Mesothelial cell of epicardium (in vitro differentiated cells): ENCODE measurements at places on chromosomes 2 and 18. TPM values are rescaled to one million over a fixed set of nuclear protein-coding genes. Genes with fewer than 3 reads are reported as not detected.

DNA sequence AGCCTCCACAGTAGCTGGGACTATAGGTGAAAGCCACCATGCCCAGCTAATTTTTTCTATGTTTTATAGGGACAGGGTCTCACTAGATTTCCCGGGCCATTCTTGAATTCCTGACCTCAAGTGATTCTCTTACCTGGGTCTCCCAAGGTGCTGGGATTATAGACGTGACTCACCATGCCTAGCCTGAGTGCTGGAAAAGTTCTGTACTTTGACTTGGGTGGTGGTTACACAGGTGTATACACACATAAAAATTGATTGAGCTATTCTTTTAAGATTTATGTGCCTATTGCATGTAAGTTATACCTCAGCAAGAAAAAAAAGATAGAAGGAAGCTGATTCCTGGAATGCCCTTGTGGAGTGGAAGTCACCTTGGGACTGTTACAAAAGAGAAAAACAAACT is 34.8 kb upstream of the KCNF1 start:
- no peak for DNase-seq
- H3K27ac ChIP-seq, result no peak overlapping the region
- no peaks in the 10 kb centered on the region for H3K4me1 ChIP-seq
- peaks cover 10% of the 10 kb centered on the region for H3K27me3 ChIP-seq

DNA sequence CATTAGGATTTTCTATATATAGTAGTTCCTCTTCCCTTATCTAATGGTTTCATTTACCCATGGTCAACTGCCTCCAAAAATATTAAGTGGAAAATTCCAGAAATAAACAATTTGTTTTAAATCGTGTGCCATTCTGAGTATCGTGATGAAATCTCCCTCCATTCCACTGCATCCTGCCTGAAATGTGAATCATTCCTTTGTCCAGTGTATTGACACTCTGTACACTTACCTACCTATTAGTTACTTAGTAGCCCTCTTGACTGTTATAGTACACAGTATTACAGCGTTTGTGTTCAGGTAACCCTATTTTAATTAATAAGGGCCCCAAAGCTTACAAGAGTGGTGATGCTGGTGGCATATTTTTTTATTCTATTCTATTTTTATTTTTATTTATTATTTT is 26.2 kb downstream of the TAF4B start:
- H3K27me3 ChIP-seq, result no peaks in the 10 kb centered on the region
- H3K4me3 ChIP-seq, result no peak overlapping the region
- H3K27ac ChIP-seq, result no peak overlapping the region

DNA sequence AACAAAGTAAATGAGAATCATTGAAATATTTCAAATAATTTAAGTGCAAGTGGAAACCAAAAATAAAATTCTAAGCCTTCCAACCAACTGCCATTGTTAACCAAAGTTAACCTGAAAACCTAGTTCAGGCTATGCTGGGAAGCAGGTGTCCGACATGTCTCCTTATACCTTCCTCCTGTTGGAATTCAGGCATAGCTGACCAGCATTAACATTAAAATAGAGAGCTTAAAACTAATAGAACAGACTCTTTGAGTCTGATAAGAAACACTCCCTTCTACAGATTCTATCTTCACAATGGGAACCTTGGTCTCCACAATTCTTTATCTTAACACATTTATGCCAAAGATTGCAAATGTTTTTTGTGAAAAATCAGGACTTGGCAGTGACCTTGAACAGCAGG is 1004.9 kb upstream of the NRXN1 start:
- H3K27ac ChIP-seq, result no peak overlapping the region
- no peak overlapping the region for H3K4me3 ChIP-seq
- no peaks in the 10 kb centered on the region for H3K36me3 ChIP-seq
- DNase-seq, result no peak

Gene TMEM178A
- 11.9 to 14.9 TPM (median 13.1 TPM) in 3 replicates for total RNA-seq

DNA sequence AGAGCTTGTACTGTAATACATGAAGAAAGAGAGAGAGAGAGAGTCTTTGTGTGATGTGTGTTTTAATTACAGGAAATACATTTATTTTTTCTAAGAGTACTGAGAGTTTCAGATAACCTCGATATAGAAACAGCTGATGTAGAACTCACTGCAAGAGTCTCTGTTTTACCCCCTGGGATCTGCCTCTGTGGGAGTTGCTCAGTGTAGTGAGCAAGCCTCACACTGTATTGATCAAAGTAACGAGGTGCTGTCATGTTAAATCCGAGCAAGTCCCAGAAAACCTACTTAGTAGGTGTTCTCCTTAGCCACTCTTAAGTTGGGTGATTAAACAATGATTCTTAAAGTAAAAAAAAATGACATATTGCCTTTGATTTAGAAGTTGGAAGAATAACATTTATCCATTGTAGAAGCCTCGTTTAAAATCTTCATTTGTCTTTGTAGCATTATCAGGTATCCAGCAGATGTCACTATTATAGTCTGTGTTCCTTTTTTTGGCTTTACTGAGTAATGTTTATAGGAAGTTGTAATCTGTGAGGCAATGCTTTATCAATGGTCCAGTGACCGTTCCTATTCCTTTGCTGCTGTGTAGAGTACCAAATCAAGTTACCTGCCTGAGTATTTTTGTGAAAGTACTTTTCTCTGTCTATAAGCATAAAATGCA is 219.0 kb downstream of the MYO3B start:
- H3K4me1 ChIP-seq, result peaks cover 11% of the 10 kb centered on the region
- no peak overlapping the region for H3K27ac ChIP-seq
- no peaks in the 10 kb centered on the region for H3K36me3 ChIP-seq
- peaks cover 40% of the 10 kb centered on the region for H3K27me3 ChIP-seq

Gene CHN1
- total RNA-seq, result 32.7 to 34.4 TPM (median 33.9 TPM) in 3 replicates

Gene ODC1
- total RNA-seq, result 138 to 148 TPM (median 148 TPM) in 3 replicates

DNA sequence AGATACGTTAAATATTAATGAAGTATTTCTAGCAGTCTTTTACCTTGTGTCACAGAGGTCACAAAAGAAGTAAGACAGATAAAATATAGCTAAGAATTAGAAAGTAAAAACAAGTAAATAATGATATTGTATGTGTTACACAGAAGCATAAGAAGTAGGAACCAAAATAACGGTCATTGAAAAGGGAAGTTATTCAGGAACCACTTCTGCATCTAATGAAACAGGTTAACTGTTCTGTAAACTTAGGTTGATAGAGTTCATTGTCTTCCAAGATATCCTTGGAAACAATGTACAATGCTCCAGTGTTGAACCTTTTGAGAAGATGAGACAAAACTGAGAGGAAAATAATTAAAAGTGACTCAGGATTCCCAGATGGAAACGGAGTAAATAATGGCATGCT is 57.1 kb upstream of the CD302 start:
- H3K27ac ChIP-seq, result no peak overlapping the region
- H3K27me3 ChIP-seq, result peaks cover 5% of the 10 kb centered on the region
- DNase-seq, result no peak
- peaks cover 6% of the 10 kb centered on the region for H3K4me1 ChIP-seq
- H3K4me3 ChIP-seq, result no peak overlapping the region

Gene IL1RL1
- total RNA-seq, result 0.09 to 0.18 TPM in 2 of 3 replicates, not detected in the other

Gene SATB2
- total RNA-seq, result 3.4 to 4.0 TPM (median 3.8 TPM) in 3 replicates

GRCh38 chr2:23495661-23496114 is 110.7 kb downstream of the KLHL29 start:
- peaks cover 3% of the 10 kb centered on the region for H3K36me3 ChIP-seq
- H3K4me3 ChIP-seq, result no peak overlapping the region
- peaks cover 8% of the 10 kb centered on the region for H3K4me1 ChIP-seq
- DNase-seq, result no peak

Gene DHRS9
- total RNA-seq, result 0.16 to 0.18 TPM in 2 of 3 replicates, not detected in the other

Gene PHLPP1
- 20.4 to 21.2 TPM (median 21.2 TPM) in 3 replicates for total RNA-seq

- H3K36me3 ChIP-seq, result no peaks in the 10 kb centered on the region
- H3K4me3 ChIP-seq, result no peak overlapping the region
- no peak for DNase-seq
- peaks cover 38% of the 10 kb centered on the region for H3K4me1 ChIP-seq
Observed at GRCh38 chr2:237663517-237664110, 36.2 kb downstream of the LRRFIP1 start.

DNA sequence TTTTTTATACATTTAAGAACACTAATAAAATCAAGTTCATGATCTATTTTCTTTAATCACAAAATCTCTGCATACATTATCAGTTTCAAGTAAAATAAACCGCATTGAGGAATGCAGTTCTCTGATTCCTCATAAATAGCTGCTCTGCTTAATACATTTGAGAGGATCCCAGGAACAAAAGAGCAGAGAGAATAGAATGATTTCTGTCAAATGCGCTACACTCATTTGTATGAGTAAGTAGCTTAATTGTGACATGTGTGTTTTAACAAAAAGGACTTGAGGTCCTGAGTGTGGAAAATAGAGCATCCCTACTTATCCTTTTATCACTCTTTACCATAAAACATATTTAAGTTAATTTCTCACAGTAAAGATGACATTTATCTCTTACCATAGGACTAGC is 134.0 kb downstream of the PID1 start:
- H3K4me1 ChIP-seq, result peaks cover 5% of the 10 kb centered on the region
- peaks cover 35% of the 10 kb centered on the region for H3K27me3 ChIP-seq
- no peak for DNase-seq
- no peak overlapping the region for H3K27ac ChIP-seq

- H3K27ac ChIP-seq, result no peak overlapping the region
- H3K4me1 ChIP-seq, result peaks cover 10% of the 10 kb centered on the region
- no peak overlapping the region for H3K4me3 ChIP-seq
- H3K36me3 ChIP-seq, result no peaks in the 10 kb centered on the region
- DNase-seq, result no peak
- H3K27me3 ChIP-seq, result no peaks in the 10 kb centered on the region
Observed at GRCh38 chr18:76988031-76988826, 144.4 kb downstream of the MBP start.

DNA sequence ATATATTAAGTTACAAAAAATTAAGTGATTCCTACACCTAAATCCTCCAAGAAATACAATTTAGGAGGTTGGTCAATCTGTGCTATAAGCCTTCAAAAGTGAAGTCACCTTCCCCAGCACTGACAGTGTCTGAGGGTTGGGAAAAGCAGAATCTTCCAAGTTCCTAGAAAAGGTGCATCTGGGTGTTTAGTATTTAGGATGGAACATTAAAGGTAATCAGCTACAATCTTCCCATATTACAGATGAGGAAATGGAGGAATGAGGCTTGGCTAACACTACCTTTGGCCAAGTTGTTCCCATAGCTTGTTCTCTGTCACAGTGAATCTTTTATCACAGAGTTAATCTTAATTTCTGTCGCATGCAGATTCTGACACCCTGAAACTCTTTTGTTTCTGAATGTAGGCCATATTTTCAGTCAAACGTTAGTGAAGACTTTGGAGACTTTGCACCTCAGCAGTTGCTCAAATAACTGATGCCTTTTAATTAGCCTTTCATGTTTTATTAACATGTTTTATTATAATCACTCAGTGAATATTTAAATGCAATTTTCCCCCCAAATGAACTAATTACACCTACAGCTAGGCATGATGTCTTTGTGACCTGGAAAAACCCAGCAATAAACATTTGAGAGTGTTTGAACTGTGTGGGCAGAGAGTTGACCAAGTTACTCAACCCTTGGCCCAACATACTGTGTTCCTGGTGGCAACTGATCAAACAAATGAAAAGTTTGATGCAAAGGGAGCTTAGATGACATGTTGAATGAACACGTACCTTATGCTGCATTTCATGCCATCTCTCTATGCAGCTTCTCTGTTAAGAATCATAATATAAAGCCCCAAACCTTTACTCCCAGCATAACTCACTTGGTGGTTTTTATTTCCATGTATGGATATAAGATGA is 17.6 kb downstream of the FN1 start:
- H3K4me3 ChIP-seq, result no peak overlapping the region
- DNase-seq, result no peak
- no peak overlapping the region for H3K27ac ChIP-seq
- peaks cover 24% of the 10 kb centered on the region for H3K36me3 ChIP-seq

Gene LTBP1
- 73.9 to 80.2 TPM (median 75.3 TPM) in 3 replicates for total RNA-seq

Gene ACKR3
- 70.6 to 78.7 TPM (median 77.6 TPM) in 3 replicates for total RNA-seq
